ENCODE measurements at places on chromosomes 16 and 17. TPM values are rescaled to one million over a fixed set of nuclear protein-coding genes. Genes with fewer than 3 reads are reported as not detected.

Gene LLGL2
- 1.5 TPM for total RNA-seq

Gene KCNJ18
- total RNA-seq, result not detected

Gene GALR2
- total RNA-seq, result not detected

Gene CLEC10A
- total RNA-seq, result not detected

Gene AOC2
- 1.4 TPM for total RNA-seq

Gene PRSS22
- not detected for total RNA-seq

DNA sequence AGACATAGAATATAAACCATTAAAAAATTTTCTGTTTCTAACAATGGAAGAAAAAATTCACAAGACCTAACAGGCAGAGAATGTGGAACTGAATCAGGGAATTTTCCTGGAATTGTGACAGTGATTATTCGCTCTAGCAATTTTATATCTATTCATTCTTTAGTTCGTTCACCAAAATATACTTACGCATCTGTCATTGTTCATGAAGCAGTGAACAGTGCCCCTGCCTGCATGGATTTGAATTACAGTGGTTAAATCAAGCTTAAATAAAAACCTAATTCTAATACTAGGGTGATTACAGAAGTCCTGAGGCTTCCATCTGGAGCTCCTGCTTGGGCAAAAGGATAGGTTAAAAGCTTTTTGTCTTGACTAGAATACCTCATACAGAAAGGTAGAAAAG lies 48.6 kb downstream of the ABCA8 start:
- no peak for DNase-seq

DNA sequence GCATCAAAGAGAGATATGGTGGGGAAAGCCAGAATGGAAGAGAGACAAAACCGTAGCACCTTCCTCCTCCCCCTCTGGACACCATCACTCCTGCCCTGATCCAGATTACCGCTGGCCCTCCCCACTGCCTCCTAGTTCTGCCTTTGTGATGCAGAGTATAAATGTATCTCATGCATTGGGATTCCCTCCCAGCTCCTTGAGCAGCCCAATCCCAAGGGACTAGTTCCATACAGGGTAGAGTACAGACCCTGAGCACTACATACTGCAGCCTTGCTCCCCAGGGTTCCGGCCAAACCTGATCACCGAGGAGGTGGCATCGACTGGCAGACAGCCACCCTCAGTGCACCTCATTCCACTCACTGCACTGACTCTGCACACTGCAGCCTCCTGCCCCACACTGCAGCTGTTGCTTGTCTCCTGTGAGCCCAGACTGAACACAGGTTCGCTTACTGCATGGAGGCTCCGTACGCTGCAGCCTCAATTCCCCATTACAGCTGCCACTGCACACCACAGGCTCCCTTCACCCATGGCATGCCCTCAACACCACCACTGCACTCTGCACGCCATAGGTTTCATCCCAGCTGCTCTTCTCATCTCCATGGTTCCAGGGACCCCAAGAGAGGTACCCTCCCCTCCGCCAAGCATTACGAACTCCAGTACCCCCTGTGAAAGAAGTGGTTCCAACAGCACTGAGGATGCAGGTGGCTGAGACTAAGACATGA lies 1.7 kb upstream of the THRA start:
- DNase-seq, result no peak

DNA sequence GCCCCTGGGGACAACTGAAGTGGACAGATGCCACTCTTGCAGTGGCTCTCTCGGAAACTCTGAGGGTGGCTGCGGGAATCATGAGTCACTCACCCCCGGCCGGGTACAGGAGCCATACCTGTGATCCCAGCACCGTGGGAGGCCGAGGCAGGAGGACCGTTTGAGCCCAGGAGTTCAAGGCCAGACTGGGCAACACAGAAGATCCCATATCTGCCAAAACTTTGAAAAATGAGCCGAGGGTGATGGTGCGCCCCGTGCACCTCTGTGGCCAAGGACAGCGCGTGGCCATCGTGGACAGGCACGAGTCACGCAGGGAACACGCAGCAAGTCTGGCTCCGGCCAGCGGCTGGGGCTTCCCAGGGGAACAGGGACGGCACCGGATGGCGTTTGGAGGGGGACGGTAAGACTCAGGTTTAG lies 41.3 kb upstream of the ZC3H18 start:
- no peak for DNase-seq

- no peak for DNase-seq
Observed at GRCh38 chr16:48999508-48999907, 282.1 kb downstream of the CBLN1 start.

- DNase-seq, result no peak
Observed at GRCh38 chr17:56785405-56785804, 48.3 kb downstream of the C17orf67 start.

- no peak for DNase-seq
Observed at GRCh38 chr17:64081802-64082799, 47.8 kb downstream of the ERN1 start.
